Muscle of leg (tissue), 16 donors: ENCODE measurements at places on chromosomes 1 and 21.

DNA sequence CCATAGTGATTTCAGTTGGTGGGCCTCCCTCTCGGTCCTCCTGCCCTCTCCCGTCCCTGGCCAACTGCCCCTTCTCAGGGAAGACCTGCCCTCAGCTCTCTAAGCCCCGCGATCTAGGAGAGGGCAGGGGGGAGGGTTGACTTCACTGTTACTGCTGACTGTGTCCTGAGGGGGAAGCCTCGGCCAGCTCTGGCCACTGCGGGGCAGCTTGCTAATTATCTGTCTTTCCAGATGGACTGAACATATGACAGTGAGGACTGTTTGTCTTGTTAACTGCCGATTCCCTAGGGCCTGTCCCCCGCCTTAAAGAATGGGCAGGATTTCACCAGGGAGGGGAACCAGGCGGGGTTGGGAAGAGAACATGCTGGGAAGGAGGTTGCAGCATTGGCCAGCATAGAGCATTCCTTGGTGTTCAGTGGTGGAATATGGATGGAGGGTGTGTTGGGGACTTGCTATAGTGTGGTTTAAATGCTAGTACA is 22.9 kb downstream of the NIPAL3 start:
- peak; percentile 65 for DNase-seq

- no peak for DNase-seq
These were observed 110.0 kb upstream of the GUCA2B start for GRCh38 chr1:42043182-42043581.

DNA sequence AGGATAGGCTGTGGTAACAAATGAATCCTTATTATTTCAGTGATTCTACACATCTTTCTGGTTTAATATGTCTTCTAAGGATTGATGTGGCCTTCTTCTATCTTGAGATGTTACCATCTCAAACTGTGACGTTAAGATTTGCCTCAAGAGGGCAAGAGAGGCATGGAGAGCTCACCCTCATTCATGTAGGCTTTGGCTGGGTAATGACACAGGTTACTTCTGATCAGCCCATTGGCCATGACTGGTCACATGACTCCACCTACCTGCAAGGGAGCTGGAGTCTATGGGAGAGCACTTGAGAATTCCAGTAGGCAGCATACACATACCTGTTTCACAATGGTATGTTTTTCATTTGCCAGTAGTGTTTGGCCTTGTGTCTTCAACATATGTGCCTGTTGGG is 30.0 kb downstream of the CACHD1 start:
- no peak for DNase-seq

DNA sequence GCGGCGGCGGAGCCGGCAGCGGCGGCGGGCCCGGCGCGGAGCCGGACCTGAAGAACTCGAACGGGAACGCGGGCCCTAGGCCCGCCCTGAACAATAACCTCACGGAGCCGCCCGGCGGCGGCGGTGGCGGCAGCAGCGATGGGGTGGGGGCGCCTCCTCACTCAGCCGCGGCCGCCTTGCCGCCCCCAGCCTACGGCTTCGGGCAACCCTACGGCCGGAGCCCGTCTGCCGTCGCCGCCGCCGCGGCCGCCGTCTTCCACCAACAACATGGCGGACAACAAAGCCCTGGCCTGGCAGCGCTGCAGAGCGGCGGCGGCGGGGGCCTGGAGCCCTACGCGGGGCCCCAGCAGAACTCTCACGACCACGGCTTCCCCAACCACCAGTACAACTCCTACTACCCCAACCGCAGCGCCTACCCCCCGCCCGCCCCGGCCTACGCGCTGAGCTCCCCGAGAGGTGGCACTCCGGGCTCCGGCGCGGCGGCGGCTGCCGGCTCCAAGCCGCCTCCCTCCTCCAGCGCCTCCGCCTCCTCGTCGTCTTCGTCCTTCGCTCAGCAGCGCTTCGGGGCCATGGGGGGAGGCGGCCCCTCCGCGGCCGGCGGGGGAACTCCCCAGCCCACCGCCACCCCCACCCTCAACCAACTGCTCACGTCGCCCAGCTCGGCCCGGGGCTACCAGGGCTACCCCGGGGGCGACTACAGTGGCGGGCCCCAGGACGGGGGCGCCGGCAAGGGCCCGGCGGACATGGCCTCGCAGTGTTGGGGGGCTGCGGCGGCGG is 1.0 kb downstream of the ARID1A start:
- peak; percentile 43 for DNase-seq

DNA sequence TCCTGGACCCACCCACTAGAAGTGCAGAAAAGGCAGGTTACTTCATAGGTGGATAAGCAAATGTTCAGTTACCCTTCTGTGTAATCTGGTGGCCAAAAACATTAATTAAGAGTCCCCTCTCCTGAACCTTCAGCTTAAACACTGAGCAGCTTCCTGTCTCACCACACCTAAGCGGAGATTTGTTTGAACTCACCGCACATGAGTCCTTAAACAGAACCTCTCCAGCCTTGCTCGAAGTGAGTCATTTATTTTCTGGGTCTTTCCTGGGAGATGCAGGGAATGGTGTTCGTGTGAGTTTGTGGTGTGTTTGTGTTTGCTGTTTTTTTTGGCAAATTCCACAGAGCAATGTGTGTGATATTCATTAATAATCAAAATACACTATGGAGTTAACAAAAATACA is 7.6 kb upstream of the FNBP1L start:
- no peak for DNase-seq
